Right renal pelvis (tissue), 4 donors: ENCODE measurements at places on chromosomes 4 and X.
A peak's percentile ranks its signal among the peaks of the same experiment; 100 is the strongest.

GRCh38 chr4:39591290-39591689 lies 47.4 kb downstream of the SMIM14 start:
- DNase-seq, result no peak

- no peak for DNase-seq
These were observed 31.7 kb upstream of the TMPRSS11D start for GRCh38 chr4:67915400-67915966.

DNA sequence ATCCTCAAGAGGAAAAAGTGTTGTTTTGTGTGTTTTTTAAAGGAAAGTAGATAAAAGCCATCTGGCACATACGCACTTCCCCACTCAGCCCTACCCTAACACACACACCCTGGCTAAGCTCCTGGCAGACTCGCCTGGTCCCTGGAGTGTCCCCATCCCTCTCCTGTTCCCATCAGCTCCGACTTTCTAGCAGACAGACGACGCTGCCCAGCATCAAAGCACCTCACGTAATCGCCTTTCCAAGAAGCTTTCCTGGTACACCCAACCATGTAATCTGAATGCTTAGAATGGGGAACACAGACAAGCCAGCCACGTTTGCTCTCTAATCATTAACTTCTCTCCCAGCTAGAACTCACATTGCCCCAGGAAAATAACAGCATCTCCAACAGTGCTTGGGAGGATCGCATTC lies 116.2 kb downstream of the AFAP1 start:
- DNase-seq, result no peak

DNA sequence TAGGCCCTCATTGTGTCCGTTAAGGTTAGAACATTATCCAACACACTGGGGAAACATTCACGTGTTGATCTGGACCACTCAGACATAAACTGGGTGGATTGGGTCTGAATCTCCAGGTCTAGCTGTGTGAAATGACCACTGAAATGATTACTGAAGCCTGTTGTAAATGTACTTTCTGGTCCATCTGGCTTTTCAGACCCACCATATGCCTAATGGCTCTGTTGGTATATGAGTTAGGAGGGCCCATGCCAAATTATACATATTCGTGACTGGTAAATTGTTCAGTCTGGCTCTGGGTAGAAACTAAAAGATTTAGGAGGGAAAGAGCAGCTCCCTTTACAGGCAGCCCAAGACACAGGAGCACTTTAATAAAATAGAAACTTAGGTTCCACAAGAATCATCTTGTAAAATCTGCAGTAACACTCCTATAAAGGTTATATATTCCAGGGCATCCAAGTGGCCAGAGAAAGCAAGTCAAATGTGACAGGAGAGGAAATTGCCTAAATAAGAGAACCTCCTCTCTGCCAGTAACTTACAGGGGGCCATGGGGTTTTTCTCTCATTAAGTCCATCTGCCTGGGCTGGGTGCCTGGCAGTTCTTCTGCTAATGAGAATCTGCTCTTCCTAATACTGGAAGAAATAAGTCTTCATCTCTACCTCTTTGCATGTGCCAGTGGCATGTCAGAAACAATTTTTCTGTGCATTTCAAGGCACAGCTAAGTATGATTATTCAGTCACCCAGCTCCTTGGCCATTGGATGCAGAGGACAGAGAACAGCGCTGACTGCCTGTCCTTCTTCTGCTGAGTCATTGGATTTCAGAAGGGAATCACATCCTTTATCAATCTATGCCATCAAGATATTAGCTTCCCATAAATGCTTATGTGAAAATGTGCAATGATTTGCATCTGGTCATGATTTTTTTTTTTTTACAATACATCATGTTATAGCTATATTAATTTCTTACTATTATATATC lies 112.6 kb downstream of the GLRA2 start:
- DNase-seq, result no peak

GRCh38 chrX:38881066-38881465 lies 79.8 kb downstream of the MID1IP1 start:
- DNase-seq, result no peak

GRCh38 chr4:1635464-1635863 lies 48.6 kb downstream of the FAM53A start:
- no peak for DNase-seq

DNA sequence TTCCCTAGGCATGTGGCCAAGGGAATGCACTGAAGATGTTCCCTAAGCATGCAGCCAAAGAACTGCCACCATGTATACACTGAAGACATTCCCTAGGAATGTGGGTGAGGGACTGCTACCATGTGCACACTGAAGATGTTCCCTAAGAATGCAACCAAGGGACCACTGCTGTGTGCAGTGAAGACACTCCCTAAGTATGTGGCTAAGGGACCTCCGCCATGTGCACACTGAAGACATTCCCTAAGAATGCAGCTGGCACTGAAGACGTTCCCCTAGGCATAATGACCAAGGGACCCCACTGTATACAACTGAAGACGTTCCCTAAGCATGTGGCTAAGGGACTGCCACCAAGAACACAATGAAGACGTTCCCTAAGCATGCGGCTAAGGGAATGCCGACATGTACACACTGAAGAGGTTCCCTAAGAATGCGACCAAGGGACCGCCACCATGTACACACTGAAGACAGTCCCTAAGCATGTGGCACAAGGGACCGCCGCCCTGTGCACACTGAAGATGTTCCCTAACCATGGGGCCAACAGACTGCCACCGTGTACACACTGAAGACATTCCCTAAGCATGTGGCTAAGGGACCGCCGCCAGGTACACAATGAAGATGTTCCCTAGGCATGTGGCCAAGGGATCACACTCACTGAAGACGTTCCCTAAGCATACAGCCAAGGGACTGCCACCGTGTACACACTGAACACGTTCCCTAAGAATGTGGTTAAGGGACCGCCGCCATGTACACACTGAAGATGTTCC lies 25.6 kb downstream of the DHRSX start:
- no peak for DNase-seq

GRCh38 chrX:31658360-31658759 lies 586.5 kb upstream of the FTHL17 start:
- no peak for DNase-seq

DNA sequence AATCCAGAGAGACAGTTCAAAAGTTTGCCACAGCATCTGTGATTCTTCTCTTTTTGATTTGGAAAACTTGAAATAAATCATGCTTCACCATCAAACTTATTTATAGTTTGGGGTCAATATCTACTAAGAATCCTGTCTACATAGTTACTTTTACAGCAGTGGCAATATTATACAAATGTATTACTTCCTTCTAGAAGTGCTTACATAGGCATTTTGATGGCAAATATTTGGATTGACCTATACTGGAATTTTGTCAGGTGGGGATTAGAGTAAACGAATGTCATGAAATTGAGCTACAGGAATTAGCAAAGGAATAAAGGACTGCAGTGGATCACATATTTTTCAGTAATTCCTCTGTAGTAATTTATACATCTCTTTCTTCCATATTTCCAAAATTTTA lies 1885.5 kb upstream of the ADGRL3 start:
- DNase-seq, result no peak

DNA sequence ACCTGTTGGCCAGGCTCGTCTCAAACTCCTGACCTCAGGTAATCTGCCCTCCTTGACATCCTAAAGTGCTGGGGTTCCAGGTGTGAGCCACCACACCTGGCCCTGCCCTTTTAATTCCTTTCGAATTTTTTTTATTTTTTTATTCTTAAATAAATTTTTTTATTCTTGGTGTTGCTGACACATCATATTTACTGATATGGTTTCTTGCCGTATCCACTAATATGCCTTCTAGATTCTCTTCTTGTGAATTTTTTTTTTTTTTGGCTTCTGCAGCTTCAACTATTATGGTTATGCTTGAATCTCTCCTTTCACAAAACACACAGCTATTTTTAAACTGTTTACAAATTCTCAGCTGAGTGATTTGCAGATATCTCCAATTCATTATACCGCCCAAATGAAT lies 353.4 kb upstream of the ADGRL3 start:
- no peak for DNase-seq

GRCh38 chr4:68176500-68176899 lies 46.8 kb upstream of the TMPRSS11F start:
- no peak for DNase-seq

GRCh38 chr4:170026253-170027021 lies at the start of gene MFAP3L:
MFAP3L (minus strand) TSS chr4:170026395; CDS start chr4:170005877, 20,518 bp downstream.
- DNase-seq, result peak; percentile 76

GRCh38 chr4:118034053-118034785 lies at the start of gene NDST3:
NDST3 (plus strand) TSS chr4:118034486; CDS start chr4:118053911, 19,425 bp downstream.
- peak; percentile 56 for DNase-seq

DNA sequence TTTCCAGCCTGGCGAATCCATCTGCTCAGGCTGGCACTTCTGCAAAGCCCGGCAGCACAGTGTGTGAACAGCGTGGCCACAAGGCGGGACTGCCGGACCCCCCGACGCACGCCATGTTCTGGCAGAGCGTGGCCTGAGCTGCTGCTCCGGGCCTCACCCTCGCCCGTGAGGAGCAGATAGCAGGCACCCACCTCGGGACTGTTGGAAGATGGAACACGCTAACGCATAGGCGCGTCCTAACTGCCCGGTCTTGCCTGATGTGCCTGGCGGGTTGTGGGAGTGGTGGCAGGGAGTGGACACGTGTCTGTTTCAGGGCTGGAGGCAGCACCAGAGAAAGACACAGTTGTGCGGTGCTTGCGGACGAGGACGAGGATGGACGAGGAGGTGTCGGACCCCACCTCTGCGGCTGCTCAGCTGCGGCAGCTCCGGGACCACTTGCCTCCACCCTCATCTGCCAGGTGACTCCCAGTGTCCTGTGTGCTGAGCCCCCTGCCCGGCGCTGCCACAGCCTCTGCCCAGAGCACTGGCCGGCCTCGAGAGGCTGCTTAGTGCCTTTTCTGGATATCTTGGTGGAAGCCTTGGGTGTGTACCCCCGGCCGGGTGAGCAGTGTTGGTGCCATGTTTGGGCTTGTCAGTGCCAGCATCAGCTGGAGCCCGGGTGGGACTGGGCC lies 28.2 kb downstream of the UVSSA start:
- DNase-seq, result no peak

DNA sequence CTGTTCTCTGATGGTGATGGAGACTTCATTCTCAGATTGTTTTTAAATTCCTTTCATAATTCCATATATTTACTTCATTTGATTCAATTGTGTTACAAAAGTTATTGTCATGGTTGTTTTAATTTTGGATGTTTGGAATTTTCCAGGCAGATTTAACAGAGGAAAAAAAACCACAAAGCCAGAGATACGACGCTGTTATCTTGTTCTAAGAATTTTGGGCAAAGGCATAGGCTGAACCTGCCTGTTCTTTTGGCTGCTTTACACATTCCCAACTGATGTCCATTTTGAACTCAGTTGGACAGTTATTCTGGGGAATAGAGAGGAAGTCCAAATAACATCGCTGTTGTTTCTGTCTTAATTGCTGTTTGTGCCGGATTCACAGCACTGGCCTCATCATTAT lies 65.7 kb downstream of the LINC00632 start:
- no peak for DNase-seq

DNA sequence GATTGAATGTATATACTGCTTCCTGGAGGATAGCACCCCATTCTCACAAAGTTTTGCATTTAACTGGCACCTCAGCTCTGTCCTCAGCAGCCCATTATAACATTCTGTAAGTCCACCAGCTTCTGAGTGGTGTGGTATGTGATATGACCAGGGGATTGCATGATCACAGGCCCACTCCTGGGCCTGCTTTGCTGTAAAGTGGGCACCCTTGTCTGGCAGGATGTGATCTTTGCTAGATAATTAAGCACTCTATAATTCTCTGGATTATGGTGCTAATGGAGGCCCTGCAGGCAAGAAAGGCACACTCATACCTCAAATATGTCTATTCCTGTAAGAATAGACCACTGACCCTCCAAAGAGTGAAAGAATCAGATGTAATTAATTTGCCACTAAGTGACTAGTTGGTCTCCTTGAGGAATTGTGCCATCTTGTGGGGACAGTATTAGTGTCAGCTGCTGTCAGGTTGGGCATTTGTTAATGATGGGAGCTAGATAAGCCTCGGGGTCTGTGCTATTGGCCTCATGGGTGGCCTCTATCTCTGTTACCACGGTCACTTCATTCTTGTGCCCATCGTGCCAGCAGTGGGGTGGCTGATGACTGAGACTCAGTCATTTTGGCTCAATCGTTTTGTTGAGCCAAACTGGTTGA lies 2.2 kb upstream of the CFI start:
- DNase-seq, result no peak

- no peak for DNase-seq
These were observed 30.1 kb upstream of the MXD4 start for GRCh38 chr4:2291705-2292645.

- DNase-seq, result no peak
These were observed 15.3 kb downstream of the MTMR8 start for GRCh38 chrX:64379924-64380323.
